ENCODE measurements at places on chromosomes 3 and 15. TPM values are rescaled to one million over a fixed set of nuclear protein-coding genes. Genes with fewer than 3 reads are reported as not detected.

DNA sequence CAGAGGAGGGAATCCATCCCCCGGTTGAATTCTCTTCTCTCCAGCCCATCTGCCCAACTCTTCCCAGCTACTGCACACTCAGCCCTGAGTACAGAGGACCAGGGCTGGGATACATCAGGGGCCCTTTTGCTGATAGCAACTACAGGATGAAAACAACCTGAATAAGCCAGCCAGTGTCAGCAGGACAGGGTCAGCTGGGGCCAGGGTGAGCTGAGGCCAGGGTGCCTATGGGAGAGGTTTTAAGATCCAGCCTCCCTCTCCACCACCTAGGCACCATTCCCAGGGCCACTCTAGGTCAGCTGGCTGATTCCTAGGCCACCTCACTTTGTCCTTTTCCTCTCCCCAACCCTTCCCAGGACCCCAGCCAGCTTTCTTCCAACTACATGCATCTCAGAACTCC lies 83.8 kb downstream of the MRPL46 start:
- DNase-seq = no peak

DNA sequence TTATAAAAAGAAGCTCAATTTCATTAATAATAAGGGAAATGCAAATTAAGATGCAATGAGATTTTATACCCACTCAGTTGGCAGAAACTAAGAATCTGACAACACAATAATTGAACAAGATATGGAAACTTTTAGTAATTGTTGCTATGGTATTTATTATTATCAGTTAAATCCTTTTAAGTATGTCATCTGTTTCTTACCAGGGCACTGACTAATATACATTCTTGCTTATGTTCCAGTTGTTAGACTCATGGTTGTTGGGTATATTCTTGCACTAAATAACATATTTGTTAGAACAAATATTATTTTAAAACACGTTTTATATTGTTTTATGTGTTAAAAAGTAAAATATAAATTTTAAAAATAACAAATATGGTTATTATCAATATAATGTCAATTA lies 690.3 kb downstream of the MECOM start:
- DNase-seq = peak; percentile 74

GRCh38 chr15:46714950-46715349 lies 1002.4 kb upstream of the SEMA6D start:
- no peak for DNase-seq

- DNase-seq = no peak
Measured at GRCh38 chr15:76987276-76987675, 7.7 kb upstream of the PSTPIP1 start.

DNA sequence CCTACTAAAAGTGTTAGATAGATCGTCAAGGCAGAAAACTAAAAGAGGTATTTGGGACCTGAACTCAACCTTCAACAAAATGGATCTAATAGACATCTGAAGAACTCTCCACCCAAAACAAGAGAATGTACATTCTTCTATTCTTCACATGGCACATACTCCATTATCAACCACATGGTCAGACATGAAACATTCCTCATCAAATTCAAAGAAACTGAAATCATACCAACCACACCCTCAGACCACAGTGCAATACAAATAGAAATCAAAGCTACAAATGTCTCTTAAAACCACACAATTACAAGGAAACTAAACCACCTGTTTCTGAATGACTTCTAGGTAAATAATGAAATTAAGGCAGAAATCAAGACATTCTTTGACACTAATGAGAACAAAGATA lies 984.1 kb upstream of the GBE1 start:
- DNase-seq = no peak

The LRRIQ4 gene
- not detected for polyA plus RNA-seq

- DNase-seq = no peak
Measured at GRCh38 chr3:76958274-76958673, 81.6 kb upstream of the ROBO2 start.

GRCh38 chr3:144760831-144761230 lies 789.2 kb downstream of the DIPK2A start:
- DNase-seq = no peak

The AHSG gene
- polyA plus RNA-seq = not detected

The TMEM266 gene
- 0.10 TPM for polyA plus RNA-seq

The TUSC2 gene
- polyA plus RNA-seq = 45.7 TPM

- peak; percentile 53 for DNase-seq
Measured at GRCh38 chr15:36737430-36737891, 158.0 kb downstream of the CDIN1 start.

DNA sequence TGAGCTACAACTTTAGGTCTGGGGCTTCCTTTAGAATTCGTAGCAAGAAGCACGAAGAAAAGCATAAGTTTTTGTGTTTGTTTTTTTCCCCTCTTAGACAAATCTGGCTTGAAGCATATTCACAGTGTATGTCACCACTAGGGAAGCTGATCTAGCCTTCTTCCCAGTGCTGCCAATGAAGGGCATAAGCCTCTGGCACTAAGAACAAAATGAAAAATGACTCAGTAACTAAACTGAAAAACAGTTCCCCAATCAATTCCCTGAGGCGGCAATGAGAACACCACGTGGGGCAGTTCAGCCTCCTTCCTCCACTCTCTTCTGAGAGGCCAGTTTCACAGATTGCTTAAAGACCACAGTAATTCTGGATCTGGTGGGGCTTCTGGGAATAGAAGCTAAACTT lies 338.1 kb downstream of the GAP43 start:
- peak; percentile 68 for DNase-seq

- no peak for DNase-seq
Measured at GRCh38 chr3:139101396-139101795, 56.7 kb upstream of the PRR23C start.

DNA sequence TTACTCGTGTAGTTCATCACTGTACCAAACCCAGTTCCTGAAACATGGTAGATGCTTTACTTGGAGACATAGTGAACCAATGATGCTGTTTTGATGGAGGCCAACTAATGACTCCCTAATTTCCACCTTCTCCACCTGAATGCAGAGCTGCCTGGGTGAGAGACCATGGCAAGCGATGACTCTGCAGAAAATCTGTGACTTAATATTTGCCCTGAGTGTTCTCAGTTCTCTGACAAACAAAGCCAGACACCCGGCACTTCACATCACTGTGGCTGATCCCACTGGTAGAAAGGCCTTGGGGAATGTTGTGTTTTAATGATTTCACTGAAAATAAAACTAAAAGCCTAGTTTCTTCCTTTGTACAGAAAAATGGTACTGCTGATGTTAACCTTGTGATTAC lies 39.5 kb upstream of the UBE3A start:
- no peak for DNase-seq

The SGO1 gene
- polyA plus RNA-seq = 6.6 TPM

GRCh38 chr3:65793495-65794200 lies 245.1 kb downstream of the MAGI1 start:
- DNase-seq = no peak

- DNase-seq = no peak
Measured at GRCh38 chr15:71385026-71385425, 269.8 kb downstream of the THSD4 start.

- no peak for DNase-seq
Measured at GRCh38 chr3:94179059-94179458, 116.2 kb downstream of the NSUN3 start.

- DNase-seq = no peak
Measured at GRCh38 chr3:42531470-42531869, 29.0 kb downstream of the VIPR1 start.

DNA sequence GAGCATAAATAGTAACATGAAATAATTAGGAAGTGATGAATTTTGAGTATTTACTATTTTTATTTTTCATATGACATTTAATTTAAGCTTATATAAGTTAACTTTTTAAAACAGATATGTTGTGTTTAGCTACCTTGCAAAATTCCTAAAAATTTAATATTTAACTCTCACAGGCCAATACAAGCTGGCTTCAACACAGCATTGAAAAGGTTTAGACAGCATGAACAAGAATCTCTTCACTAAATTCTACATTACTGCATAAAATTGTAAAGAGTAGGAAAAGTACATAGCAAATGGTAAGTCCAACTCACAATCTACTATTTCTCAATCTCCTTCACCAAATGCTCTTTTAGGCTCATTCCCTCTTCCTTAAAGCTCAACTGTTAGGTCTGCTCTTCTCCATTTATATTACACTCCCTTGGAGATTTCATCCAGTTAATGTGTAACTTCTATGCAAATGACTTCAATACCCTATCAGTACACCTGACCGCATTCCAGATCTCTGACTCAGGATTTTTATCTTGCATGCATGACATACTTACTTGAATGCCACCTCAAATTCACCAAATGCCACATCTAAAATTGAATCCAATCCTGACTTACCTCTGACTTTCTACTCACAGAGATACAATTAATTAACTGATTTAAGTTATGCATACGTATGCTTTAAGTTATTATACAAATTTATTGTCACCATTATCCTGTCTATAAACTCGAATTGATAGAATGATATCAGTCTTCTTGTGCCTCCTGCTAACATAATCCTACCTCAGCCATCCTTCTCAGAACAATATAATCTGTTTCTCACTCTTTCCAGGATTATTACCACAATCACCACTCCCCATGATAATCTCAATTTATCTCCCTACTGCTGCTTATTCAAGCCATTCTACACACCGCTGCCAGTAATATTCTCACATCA lies 127.0 kb downstream of the STAG1 start:
- no peak for DNase-seq

The DNAJC19 gene
- 89.4 TPM for polyA plus RNA-seq

DNA sequence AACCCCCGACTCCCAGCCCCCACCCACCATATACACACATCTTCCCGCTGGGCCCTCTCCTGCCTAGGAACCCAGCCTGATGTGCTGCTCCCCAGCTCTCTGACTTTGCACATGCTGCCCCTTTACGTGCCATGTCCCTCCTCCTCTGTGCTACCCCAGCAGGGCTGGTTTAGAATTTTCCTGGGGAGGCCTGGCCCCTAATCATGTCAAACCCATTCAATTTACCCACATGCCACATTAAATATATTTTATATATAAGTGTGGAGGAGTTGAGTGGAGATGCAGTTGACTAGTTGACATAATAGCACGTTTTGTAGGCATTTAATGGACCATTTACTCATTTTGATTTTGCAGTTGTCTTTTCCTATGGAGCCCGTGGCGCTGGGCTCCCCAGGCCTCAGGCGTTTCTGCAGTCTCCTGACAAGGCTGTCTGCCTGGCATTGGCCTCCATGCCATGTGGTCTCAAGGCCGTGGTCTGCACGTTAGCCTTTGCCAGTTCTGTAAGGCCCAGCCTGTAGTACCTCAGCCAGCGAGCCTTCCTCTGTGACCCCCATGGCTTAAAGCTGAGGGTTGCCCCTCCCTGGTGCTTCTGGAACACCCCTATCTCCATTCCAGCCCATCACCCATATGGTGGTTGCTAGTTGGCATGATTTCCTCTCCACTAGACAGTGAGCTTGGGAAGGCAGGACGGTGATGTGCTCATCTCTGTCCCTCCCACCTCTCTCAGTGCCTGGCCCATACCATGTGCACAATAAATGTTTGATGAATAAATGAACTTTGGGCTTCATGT lies 155.8 kb downstream of the TLE3 start:
- no peak for DNase-seq

The CEP152 gene
- polyA plus RNA-seq = 3.6 TPM

The SEMA7A gene
- polyA plus RNA-seq = 41.2 TPM

The SERINC4 gene
- polyA plus RNA-seq = not detected

- DNase-seq = peak; percentile 16
Measured at GRCh38 chr15:35618260-35619188, 72.6 kb upstream of the DPH6 start.

The PLA2G4E gene
- polyA plus RNA-seq = not detected

GRCh38 chr3:35969406-35969805 lies 330.1 kb downstream of the ARPP21 start:
- no peak for DNase-seq

- no peak for DNase-seq
Measured at GRCh38 chr15:34993877-34994276, 5.8 kb upstream of the ZNF770 start.

The GRAMD1C gene
- polyA plus RNA-seq = 6.4 TPM

- peak; percentile 47 for DNase-seq
Measured at GRCh38 chr3:107241217-107241616, 136.0 kb upstream of the CCDC54 start.

The C2CD4A gene
- not detected for polyA plus RNA-seq

The SKOR1 gene
- polyA plus RNA-seq = not detected

DNA sequence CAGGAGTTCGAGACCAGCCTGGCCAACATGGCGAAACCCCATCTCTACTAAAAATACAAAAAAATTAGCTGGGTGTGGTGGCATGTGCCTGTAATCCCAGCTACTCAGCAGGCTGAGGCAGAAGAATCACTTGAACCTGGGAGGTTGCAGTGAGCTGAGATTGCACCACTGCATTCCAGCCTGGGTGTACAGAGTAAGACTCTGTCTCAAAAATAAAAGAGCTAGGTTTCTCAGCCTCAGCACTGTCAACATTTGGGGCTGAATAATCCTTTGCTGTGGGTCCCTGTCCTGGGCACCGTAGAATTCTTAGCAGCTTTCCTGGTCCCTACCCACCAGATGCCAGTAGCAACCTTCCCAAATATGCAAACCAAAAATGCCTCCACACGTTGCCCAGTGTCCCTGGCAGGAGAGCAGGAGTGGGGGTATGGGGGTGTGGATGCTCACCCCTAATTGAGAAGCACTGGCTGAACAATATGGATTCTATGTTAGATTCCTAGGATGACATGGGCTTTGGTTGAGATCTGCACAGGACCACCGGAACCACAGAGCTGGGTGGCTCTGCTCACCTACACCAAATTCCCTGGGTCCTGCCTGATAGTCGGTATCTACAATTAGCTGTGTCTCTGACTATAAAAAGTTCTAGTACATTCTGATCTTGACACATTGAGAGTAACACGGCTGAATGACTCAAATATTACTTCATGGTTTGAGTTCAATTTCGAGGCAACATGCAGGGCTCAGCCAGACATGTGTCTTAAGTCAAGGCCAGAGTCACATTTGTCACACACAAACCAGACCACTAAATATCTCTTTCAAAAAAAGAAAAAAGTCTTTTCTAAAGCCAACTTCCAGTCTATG lies 577.0 kb upstream of the MDFIC2 start:
- peak; percentile 60 for DNase-seq

The SMAD3 gene
- polyA plus RNA-seq = 30.8 TPM

DNA sequence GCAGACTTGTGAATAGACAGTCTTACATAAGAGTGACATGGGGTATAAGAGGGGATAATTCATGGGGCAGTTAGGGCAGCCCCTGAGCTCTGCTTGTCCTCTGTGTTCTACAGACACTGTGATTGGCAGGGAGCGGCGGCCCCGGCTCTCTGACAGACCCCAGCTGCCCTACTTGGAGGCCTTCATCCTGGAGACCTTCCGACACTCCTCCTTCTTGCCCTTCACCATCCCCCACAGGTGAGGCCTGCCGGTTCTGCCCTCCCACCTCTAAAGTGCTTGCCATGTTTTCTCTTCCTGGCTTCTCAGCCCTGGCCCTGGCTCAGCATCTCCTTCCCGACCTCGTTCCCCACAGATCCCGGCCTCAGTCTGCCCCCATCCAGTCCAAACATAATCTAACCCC lies 3.4 kb downstream of the CYP1A2 start:
- DNase-seq = no peak

GRCh38 chr3:88882121-88882520 lies 225.3 kb upstream of the EPHA3 start:
- no peak for DNase-seq

DNA sequence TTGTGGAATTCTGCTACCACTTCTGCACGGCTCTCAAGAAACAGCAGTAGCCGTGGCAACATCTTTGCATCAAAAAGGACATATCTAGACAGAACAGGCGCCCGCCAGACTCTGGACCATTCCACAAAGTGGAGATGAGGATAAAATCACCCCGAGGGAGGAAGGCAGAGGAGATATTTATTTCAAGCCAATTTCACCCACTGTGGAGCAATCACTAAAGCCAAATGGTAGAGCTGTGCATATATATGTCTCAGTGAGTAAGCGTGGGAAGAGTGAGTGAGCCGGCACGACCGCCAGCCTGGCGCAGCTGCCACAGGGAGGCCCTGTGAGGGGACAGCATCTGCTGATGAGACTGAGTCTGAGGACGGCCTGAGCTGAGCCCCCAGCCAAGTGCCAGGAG lies 111.3 kb downstream of the MEGF11 start:
- DNase-seq = no peak

The OR5K2 gene
- not detected for polyA plus RNA-seq

The OR5K3 gene
- not detected for polyA plus RNA-seq

Data from GM23248 (cell line).